ENCODE measurements at places on chromosomes 6 and 20. TPM values are rescaled to one million over a fixed set of nuclear protein-coding genes. Genes with fewer than 3 reads are reported as not detected.
A peak's percentile ranks its signal among the peaks of the same experiment; 100 is the strongest.

DNA sequence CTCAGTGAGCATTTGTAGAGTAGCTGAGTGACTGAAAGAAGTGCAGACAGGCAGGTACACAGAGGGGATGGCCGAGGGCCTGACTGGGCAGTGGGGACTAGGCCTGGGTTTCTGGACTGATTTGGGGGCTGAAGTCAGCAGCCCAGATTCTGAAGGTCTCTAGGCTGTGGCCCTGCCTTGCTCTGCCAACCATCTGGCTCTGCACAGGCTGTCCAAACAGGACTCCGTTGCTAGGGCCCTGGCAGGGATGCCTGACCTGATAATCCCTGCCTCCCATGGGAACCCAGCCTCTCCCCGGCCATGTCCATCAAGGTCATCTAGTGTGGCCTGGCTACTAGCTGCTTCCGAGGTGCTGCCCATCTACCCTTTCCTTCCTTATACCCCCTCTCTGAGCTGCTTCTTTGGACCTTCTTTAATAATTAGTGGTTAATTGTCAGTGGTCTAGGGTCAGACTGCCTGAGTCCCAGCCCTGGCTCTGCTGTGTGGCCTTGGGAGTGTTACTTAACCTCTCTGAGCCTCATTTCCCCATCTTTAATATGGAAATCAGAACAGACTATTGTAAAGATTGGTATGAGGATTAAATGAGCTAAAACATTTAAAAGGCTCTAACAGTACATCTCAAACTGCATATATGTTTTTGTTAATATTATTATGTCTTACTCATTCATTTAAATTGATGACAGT is 137.9 kb downstream of the VEGFA start:
- DNase-seq, result no peak

- peak; percentile 21 for DNase-seq
Measured at GRCh38 chr6:117389227-117390057, 36.3 kb downstream of the ROS1 start.

Gene SLC17A3
- not detected for total RNA-seq

Gene MRPL18
- 3.6 TPM for total RNA-seq

Gene RAD21L1
- total RNA-seq, result not detected

DNA sequence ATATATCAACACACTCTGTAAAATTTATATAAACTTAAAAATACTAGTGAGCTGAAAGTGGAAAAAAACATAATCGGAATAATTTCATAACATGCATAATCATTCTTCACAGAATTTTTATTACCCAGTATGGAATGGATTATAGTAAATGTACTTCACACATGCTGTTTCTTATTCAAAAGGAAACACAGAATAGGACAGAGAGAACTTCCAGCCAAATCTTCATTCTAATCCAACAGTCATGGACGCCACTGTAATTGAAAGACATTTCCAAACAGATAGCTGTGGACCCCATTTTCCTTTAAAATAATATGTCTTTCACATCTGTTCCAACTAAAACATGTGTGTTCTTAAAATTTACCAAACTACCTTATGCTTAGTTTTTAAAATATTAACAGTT is 126.6 kb upstream of the RUNX2 start:
- no peak for DNase-seq

Gene TNXB
- total RNA-seq, result 43.8 TPM

Gene AVP
- total RNA-seq, result not detected

Gene RIPPLY2
- not detected for total RNA-seq

DNA sequence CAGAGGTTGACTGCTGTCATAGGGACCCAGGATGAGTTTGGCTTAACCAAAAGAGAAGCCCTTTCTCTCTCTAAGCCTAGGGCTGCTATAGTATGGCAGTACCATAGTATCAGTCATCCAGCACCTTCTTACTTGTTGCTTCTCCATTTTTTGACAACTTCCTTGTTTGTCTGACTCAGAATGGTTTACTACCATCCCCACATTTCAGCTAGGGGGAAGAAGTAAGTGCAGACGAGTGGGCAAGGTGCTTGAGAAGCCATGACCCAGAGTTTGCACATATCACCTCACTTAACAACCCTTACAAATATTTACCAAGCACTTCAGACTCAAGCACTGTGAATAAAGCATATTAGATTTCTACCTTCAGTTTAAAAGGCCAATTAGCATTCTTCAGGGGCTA is 289.9 kb upstream of the TSHZ2 start:
- no peak for DNase-seq

Gene DLL1
- total RNA-seq, result 4.2 TPM

Gene RAMACL
- 3.5 TPM for total RNA-seq

Gene LRFN2
- total RNA-seq, result not detected

DNA sequence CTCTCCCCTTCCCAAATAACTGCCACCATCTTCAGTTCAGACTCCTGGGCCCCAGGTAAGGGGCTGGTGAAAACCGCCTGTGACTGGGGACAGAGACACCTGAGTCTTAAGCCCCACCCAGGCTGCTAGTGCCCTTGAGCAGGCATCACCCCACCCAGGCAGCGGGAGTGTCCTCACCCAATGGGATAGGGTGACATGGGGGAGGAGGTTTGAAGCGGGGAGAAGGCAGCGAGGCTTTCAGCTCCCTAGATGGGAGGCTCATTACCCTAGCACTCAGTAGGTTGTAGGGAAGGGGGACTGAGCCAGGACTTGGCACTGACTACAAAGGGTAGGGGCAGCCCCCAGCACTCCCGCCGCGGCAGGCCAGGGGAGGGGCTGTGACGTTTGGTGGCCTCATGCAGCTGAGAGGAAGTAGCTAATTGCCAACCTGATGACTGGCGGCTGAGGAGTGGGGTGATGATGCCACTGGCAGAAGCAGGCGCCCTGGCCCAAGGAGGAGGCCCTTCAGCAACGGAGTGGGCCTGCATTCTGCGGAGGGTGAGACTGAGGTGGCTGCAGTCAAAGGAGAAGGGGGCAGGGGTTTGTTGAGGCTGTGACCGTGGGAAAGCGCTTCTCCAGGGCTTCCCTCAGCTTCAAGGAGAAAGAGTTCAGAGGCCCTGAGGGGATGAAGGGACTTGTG is 126.9 kb downstream of the MRPL14 start:
- DNase-seq, result no peak

Gene TCF21
- 16.9 TPM for total RNA-seq

DNA sequence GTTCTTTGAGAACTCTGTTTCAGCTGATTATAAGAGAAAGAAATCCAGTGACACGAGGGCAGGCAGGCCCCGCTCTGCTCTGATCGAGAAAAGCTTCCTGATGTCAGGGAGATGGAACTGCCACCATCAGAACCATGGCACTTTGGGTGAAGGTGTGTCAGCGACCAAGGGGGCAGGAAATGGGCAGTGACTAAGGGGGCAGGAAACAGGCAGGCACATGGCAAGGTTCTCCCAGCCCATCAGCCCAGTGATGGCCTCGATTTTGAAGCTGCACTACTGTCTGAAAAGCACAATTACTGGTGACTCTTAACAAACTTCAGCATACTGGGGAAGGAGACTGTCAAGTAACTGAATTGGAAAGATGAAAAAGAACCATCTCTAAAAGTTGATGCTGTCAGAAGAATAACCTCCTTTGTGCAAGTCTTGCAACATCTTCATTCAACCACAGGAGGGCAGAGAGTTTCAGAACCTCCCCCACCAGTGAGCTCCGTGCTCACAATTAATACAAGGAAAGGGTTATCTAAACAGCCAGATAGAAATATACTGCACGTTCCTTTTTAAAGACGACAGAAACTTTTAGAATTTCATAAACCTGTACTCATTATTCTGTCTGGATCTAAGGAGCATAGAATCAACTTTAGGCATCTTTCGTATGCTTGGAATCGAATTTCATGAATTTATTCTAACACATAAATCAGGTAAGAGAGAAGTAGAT is 39.1 kb downstream of the TMX4 start:
- DNase-seq, result no peak

Gene LINC00237
- not detected for total RNA-seq

- no peak for DNase-seq
Measured at GRCh38 chr6:33787346-33787953, 1.5 kb downstream of the LEMD2 start.

Gene TAGAP
- 1.4 TPM for total RNA-seq

- DNase-seq, result no peak
Measured at GRCh38 chr20:4942331-4942730, 59.0 kb downstream of the SLC23A2 start.

Gene LY6G5C
- total RNA-seq, result not detected

DNA sequence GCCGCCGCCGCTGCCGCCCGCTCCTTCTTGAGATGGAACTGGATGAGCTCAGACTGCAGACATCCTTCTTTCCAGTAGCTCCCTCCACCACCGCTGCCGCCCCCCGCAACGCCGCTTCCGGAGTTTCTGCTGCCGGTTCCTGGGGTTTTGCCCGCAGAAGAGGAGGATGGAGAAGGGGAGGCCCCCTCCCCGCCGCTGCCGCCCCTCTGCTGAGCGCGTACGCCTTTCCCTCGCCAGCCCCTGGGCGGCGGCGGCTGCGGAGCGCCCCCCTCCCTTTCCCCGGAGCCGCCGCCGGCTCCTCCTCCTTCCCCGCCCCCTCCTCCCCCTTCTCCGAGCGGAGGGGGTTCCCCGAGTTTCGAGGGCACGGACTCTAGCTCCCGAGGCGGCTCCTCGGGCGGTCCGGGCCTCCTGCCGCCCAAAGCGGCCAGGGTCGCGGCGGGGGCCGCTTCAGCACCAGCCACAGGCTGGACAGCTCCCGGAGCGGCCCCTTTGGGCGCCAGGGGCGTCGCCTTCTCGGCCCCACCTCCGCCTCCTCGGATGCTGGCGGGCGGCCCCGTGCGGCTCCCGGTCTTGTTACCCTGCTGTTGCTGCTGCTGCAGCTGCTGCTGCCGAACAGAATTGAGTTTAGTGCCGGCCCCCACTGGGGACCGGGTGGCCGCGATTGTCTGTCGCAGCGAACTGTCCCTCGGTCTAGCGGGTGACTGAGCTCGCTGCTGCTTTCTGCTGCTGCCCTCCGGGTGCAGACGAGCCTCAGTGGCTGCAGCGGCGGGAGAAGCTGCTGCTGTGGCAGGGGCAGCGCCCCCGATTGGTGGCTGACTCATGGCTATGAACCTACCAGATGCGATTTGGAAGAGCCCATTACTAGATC is 3.1 kb downstream of the MTCL3 start:
- peak; percentile 47 for DNase-seq

Gene GHRH
- total RNA-seq, result not detected

GRCh38 chr6:122400462-122401089 is 1.1 kb downstream of the HSF2 start:
- DNase-seq, result no peak

Gene TFAP2A
- 0.18 TPM for total RNA-seq

GRCh38 chr6:135520781-135521180 is 23.2 kb upstream of the AHI1 start:
- DNase-seq, result no peak

Measured in stomach (tissue), 19 donors.